ENCODE measurements at places on chromosomes 2 and 18.

GRCh38 chr2:182101263-182101662 lies 115.6 kb downstream of the PPP1R1C start:
- DNase-seq, result no peak

GRCh38 chr2:161075701-161076100 lies 84.5 kb upstream of the TANK start:
- DNase-seq, result no peak

- DNase-seq, result no peak
Observed at GRCh38 chr2:46073540-46074046, 223.6 kb upstream of the EPAS1 start.

DNA sequence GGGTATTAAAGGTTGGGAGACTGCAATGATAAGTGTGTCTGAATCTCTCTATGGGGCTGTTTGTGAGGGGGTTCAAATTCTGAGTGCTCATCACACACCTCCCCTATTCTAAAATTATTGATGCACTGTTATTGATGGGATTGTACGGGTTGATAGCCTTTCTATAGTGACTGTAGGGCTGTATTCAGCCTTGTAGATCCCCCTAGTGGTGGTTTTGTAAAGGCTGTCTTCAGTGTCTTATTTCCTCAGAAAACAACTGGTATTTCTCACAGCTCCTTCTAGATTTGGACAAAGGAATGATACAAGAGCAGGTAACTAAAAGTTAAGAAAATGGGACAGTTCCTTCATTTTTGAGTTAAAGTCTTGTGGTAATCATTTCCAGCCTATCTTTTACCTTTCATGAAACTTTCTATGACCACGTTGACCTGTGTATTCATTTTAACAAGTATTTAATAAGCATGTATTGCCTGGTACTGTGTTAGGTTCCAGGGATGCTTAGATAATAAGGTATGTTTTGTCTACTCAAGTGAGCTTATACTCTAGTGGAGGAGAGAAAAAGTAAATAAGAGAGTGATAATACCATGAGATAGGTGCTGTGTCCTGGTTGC lies 21.2 kb downstream of the SMAD4 start:
- DNase-seq, result no peak

DNA sequence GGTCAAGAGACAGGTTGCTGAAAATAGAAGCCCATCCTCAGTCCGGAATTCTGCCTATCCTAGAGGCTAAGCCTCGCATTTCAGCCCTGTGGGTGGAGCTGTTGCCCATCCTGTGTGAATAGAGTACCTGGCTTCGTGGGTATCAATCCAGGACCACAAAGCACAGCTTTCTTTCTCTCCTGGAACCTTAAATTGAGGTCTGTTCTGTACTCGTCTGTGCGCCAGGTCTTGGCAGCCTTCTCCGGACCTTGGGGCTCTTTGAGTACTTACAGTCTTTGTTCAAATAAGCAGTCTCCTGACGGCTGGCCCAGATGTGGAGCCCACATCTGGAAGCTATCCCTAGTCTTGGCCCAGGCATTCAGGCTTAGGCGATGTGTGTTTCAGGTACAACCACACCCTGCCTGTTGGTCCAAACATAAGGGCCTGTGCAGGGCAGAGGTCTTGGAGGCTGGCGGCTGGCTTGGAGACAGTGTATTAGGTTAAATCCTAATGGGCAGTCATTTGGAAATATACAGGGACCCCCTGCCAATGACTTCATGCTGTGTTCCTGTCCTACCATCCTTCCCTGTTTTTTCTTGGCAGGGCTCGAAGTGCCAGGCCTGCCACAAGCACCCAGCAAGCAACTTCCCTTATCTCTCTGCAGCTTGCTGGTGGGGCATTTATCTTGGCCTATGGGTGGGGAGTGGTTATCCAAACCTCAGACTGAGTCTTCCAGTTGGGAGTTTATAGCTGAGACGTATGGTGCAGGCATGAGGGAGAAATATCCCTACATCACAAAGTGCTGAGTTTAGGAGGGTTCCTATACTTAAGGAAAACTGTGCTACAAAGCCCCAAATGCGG lies 294.1 kb downstream of the BCL2 start:
- DNase-seq, result no peak

DNA sequence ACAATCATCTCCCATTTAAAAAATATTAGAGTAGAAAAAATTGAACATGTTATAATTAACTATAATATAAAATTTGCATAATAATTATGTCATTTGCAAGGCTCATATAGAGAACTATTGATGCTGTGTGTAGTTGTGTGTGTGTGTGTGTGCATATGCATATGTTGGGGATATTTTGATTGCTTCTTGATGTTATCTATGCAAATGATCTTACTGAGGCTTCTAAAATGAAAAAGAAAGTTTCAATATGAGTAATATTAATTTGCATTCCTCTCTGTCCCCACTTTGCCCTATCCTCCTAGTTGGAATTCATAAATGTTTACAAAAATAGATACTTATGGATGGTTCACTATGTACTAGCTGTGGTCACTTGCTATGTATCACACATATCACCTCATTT lies 523.3 kb downstream of the TRIB2 start:
- no peak for DNase-seq

DNA sequence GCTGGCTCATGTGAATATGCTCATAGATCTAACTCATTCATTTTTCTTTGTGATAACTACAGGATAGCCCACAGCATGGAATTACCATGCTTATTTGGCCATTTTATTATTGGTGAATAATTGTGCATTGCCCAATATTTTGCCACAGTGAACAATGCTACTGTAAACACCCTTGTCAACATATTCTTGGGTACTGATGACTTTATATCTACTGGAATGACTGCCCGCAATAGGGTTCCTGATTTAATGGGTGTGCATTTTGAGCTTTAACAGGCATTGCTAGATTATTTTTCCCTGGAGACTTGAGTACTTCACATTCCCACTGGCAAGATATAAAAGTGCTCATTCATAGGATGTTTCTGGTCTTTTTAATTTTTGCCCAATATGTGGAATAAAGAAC lies 42.7 kb upstream of the EVA1A start:
- no peak for DNase-seq

GRCh38 chr2:231807020-231807419 lies 20.8 kb downstream of the COPS7B start:
- DNase-seq, result no peak

DNA sequence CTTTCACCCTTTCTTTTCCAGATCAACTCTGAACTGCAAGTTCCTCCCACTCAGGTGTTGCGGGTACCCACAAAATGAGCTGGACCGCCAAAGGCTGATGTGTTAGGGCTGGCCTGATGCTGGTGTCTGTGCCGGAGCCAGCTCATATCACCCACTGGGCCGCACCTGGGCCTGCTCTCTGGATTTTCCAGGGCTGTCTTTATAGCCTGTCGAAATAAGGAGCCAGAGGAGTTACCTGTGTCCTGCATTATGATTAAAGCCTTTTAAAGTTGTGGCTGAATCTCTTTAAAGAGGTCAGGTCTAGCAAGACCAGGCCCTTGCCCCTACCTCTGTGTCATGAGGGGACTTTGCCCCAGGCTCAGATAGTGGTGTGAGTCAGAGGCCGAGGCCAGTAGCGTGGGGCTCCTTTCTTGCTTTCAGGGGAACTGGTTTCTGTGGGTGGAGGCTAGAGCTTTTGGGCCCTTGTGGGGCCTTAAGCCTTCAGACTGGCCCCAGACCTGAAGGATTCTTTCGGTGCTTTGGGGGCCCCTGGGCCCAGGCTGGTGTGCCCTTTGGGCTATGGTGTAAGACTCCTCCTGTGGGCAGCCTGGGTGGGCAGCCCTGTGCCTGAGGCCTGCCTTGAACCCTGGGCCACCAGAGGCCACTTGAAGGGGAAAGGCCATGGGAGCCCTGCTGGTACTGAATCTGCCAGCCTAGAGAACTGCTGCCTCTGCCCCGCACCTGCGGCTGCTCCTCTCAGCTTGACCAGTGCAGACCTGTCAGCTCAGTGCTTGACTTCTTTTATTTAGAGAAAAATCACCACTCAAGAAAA lies 21.3 kb downstream of the OTOF start:
- no peak for DNase-seq

- no peak for DNase-seq
Observed at GRCh38 chr2:119216994-119217393, 6.6 kb upstream of the STEAP3 start.

DNA sequence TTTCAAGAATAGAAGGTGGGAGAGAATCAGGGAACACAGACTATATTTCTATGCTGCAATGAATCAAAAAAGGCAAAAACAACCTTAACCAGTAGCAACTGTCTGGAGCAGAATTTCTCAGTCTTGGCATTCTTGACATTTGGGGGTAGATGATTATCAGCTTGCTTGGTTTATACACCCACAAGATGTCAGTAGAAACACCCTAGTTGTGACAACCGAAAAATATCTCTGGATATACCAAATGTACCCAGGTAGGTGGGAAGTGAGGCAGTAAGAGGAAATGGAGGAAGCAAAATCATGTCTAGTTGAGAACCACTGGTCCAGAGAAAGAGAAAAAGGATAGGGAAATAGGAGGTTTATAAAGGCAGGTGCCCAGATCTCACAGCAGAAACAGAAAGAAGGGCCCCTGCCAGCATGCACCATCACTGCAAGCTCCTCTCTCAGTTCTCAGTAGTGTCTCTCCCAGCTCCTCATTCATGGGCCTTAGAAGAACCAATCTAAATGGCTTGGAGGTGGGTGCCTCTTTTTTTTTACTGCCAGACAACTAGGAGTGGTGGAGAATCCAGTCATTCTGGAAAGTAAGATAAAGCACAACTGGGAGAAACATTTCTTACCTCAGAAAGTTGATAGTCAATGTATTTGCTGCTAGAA lies 50.4 kb downstream of the MBD2 start:
- DNase-seq, result peak; percentile 55

DNA sequence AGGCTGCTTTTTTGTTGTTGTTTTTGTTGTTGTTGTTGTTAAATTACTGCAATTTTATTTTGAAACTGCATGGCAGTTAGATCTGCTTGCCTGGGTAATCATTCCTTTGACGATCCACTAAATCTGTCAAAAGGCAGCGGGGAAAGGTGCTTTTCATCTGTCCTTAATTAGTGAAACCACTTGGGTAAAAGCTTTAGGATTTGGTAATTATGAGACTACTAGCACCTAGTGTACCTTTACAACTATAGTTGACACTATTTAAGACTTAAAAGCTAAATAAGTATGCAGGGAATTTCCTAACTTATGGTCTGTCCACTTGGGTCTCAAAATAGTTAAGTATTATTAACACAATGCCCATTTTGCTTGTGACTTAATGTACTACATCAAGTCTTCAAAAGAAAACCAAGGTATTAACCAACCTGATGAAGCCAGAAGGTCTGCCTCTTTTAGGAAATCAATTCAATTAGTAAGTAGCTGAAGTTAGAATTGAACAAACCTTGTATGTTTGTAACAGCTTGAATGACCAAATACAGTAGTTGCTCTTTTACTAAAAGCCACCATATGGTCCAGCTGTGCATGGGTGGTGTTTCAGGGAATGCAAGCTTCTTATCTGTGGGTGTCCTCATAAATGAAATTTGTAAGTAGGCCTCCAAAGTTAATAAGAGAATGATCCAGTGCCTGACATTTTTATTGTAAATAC lies 44.8 kb downstream of the NAB1 start:
- no peak for DNase-seq

DNA sequence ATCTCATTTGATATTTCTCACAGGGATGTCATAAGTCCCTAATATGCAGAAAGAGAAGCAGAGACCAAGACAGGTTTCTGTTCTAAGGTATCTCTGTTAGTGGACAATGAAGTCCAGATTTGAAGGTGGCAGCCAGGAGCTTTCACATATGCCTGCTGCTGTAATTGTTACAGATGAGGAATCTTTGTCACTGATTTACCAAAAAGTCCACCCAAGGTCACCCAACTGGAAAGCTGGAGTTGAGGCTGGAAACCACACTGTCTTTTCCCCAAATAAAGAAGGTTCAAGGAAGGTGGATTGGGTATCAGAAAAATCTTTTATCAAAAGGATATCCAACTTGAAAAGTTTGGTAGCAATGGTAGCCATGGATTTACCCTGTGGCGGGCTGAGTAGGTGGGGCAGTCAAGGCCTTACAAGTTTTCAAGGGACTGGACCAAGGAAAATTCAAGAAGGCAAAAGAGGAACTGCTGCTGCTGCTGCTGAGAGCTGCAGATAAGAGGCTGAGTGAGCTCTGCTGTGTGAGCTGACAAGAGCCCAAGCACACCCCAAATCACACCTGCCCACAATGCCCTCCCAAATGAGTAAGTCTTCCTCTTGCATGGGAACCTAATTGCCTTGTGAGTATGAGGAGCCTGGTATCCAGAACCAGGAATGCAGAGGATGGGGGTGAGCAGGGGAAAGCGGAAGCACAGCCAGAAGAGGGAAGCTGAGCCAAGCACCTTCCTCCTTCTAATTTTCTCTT lies 241.2 kb downstream of the ANAPC1 start:
- DNase-seq, result no peak

GRCh38 chr2:233404222-233404621 lies 49.9 kb downstream of the DGKD start:
- no peak for DNase-seq

- DNase-seq, result peak; percentile 60
Observed at GRCh38 chr18:47748847-47749599, 181.4 kb downstream of the SMAD2 start.

- no peak for DNase-seq
Observed at GRCh38 chr18:24039671-24040070, 25.1 kb downstream of the TTC39C start.

- DNase-seq, result no peak
Observed at GRCh38 chr2:47867205-47867604, 39.1 kb downstream of the FBXO11 start.

DNA sequence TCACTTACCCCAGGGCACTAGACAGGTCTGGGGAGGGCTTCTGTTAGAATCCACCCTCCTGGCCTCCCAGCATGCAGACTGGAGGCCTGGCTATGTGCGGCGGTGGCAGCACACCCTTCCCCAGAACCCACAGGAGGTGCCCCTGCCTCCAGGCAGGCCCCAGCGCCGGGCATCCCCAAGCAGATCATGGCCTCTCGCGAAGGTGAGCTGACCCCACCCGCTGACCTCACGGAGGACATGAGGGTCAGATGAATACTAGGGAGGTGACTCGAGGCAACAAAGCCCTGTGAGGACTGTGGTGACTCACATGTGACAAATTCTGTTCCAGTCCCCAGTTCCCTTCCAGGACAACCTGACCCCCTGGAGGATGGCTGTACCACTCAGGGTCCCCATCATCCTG lies 1.9 kb downstream of the MAB21L4 start:
- DNase-seq, result no peak

DNA sequence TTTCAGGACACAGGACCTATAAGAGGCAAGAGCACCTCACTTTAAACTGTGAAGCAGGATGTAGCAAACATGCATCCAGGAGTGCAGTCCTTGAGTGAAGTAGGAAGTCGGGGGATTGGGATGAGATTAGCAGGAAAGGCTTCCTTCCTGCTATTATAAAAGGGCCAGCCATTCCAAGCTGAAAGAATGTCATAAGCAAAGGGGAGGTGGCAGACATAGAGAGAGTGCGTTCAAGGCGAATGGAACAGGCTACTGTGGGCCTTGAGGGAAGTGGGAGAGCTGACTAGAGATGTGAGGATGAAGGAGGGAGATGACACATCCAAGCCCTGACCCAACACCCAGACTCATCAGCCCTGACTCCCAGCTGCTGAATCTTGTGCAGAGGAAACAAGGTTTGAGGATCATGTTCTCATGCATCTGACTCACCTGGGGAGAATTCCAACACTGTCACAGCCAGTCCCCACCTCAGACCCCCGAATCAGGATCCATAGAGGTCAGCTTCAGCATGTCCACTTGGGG lies 63.9 kb downstream of the GYPC start:
- DNase-seq, result no peak

- no peak for DNase-seq
Observed at GRCh38 chr2:204453730-204454167, 91.5 kb upstream of the PARD3B start.
